ENCODE measurements at places on chromosomes 6 and 20.

- no peak for DNase-seq
These were observed 62.4 kb upstream of the GMDS start for GRCh38 chr6:2307799-2308198.

GRCh38 chr20:51429144-51429482 lies 113.4 kb downstream of the NFATC2 start:
- no peak for DNase-seq

- DNase-seq: no peak
These were observed 7.5 kb downstream of the BPI start for GRCh38 chr20:38311491-38311890.

GRCh38 chr6:3489961-3490624 lies 33.2 kb upstream of the SLC22A23 start:
- no peak for DNase-seq

GRCh38 chr20:15032352-15032622 lies 694.9 kb upstream of the FLRT3 start:
- no peak for DNase-seq

DNA sequence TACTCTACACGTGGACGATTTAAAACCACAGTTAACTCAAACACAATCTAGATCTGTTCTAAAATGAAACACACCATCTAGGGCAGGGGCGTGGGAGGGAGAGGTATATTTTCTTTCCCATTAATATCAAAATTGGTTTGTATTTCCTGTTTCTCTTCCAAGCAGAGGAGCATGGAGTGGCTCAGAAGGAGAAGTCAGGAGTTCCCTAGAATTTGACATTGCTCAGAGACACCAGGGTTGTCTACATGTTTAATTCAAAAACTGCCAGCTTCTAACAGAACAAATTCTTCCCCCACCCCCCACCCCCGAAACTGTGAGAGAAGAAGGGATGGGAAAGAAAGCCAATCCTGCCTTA lies 2.3 kb downstream of the PREX1 start:
- DNase-seq: no peak

GRCh38 chr6:152244998-152245630 lies 392.0 kb downstream of the SYNE1 start:
- DNase-seq: no peak

- no peak for DNase-seq
These were observed 320.2 kb upstream of the JARID2 start for GRCh38 chr6:14925699-14926026.

DNA sequence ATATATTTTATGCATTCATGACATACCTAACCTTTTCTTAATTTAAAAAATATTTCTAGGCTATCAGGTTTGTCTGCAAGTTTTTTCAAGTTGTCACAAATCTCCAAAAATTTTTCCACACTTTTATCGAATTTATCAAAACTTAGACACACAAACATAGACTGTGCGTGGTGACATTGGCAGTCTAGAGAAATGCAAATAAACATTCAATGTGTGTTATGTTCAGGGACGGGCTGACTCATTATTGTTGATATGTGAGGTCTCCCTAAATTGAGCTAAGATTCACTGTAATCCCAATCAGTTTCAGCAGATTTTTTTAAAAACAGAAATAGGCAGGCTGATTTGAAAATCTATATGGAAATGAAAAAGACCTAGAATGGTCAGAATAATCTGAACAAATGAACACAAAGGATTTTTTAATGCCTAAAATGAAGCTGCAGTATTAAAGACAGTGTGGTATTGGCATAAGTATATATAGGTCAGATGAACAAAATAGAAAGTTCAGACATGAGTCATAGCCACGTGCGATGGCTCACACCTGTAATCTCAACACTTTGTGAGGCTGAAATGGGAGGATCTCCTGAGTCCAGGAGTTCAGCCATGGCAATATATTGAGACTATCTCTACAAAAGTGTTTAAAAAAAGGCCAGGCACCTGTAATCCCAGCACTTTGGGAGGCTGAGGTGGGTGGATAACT lies 19.2 kb downstream of the BLTP3A start:
- no peak for DNase-seq

DNA sequence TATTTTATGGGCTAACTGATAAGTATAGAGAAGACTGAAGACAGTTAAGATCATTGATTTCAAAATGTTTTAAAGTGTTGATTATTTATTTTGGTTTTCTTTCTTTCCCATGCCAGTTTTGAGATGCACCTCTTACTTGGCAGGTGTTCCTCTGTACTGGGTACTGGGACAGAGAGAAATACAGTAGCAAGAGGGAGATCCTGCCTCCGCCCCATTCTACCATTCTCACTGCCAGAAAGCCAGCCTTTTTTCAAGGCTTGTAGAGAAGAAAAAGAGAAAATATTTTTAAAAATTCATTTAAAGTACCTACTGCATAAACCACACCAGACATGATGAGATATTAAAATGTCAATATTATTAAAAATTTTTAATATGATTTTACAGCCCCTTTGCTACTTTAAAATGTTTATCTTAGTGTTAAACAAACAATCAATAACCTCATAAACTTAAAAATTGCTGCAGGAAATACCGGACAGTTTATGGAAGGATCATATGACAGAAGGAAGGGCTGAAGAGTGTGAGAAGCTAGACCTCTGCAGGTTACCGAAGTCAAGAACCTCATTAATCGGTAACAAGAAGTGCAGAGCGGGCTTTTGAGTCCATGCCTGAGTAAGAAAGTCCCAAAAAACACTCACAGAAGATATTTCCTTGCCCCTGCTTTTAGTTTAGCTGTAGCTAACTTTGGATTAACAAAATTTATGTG lies 117.8 kb upstream of the ESR1 start:
- DNase-seq: no peak

- DNase-seq: no peak
These were observed 277.3 kb downstream of the CDH4 start for GRCh38 chr20:61529354-61529753.

- DNase-seq: no peak
These were observed 21.6 kb downstream of the DLL1 start for GRCh38 chr6:170269151-170269845.

DNA sequence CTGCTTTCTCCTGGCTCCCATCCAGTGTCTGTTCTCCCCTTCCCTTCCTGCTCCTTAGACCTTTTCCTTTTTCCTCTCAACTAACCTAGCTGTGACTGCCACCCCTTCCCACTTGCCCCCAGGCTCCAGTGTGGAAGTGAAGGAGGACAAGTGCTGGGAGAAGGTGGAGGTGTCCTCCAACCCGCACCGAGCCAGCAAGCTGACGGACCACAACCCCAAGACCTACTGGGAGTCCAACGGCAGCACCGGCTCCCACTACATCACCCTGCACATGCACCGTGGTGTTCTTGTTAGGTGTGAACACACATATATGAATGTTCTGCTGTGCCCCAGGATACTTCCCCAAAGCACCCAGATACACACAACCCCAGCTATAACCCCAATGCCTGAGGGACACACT lies 18.5 kb downstream of the CUL9 start:
- DNase-seq: no peak

DNA sequence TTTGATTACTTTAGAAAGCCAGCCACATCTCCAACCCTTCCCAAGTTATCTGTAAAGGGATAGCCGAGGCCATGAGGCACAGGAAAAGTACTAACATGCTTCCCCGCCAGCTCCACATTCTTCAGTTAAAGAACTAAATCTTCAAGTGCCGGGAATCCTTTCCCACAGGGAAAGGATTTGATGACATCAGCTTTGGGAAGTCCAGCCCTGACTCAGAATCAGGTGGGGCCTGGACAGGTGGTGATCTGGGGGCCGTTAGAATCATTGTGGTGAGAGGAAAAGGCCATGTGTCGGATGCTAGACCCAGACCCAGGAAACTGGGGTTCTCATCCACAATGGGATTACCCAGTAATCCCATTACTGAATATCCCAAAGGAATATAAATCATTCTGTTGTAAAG lies 580.0 kb downstream of the QKI start:
- DNase-seq: no peak

DNA sequence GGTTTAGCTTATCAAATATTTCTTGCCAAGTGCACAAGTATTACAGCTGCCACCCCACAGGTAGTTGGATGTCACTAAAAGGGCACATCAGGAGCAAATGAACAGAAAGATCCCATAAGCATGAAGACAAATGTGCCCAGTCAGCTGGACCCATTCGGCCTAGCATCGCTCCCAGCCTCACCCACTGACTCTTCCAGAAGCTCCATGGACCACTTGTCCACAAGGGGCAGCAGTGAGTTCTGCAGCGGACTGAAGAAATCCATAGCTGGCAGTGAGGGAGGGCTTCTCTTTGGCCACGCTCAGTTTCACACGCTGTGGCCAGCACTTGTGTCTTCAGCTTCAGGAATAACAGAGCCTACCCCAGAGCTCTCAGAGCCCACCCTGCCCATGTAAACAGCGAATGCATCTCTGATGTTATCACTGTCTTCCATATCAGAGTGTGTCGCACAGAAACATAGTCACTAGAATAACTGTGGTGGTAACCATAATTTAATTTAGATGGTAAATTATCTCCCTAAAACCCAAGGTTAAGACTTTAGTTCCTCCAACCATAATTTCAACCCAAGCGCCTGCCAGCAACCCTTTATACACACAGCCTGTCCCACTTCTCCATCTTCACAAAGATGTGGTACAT lies 15.8 kb downstream of the CGA start:
- peak; percentile 13 for DNase-seq

DNA sequence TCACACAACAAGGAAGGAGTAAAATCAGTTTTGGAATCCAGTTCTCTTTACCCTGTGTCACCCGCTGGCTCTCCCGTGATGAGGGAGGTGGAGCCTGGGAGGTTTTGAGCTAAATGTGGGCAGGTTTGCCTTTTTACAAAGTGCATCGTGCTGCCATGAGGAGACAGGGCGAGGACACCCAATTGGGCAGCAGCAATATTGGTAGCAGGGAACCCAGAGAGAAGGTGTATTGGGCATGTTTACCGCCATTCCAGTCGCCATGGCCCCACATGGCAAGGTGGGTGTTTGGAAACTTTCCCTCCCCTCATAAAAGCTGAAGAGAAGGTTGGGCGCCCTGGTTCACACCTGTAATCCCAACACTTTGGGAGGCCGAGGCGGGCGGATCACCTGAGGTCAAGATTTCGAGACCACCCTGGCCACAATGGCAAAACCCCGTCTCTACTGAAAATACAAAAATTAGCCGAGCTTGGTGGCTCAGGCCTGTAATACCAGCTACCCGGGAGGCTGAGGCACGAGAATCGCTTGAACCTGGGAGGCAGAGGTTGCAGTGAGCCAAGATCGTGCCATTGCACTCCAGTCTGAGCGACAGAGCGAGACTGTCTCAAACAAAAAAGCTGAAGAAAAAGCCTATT lies 3.5 kb upstream of the UBE2V1 start:
- DNase-seq: no peak

- DNase-seq: no peak
These were observed 74.2 kb downstream of the IRF4 start for GRCh38 chr6:465531-466348.

- DNase-seq: no peak
These were observed 77.8 kb upstream of the BHLHE23 start for GRCh38 chr20:63084563-63084927.

- DNase-seq: no peak
These were observed 12.1 kb downstream of the MYB start for GRCh38 chr6:135193221-135193620.

DNA sequence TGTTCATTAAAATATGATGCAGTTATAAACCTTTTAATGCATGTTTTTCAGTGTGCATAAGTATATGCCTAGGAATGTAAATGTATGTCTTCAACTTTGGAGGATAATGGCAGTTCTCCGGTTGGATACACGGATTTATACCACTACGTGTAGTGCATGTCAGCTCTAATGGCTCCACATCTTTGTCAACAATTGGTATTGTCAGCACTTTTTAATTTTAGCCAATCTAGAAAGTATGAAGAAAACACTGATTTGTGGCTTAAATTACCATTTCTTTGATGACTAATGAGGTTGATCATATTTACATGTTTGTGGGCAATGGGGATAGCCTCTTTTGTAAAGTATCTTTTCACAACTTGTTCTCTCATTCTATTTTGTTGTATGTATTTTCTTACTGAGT lies 10.9 kb upstream of the RAB32 start:
- no peak for DNase-seq

DNA sequence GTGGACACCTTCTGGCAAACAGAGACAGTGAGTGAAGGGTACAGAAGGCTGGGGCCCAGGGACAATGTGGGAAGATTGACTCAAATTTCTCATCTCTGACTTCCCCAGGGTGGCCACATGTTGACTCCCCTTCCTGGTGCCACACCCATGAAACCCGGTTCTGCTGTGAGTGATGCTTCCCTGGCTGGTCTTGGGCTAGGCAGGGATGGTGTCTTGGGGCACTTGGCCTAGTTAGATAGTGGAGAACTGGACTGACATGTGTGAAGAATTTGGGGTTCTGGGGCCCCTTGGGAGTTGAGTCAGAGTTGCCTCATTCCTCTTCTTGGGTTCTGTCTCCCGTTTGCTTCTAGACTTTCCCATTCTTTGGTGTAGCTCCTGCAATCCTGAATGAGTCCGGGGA lies 34.2 kb downstream of the GSS start:
- DNase-seq: no peak

DNA sequence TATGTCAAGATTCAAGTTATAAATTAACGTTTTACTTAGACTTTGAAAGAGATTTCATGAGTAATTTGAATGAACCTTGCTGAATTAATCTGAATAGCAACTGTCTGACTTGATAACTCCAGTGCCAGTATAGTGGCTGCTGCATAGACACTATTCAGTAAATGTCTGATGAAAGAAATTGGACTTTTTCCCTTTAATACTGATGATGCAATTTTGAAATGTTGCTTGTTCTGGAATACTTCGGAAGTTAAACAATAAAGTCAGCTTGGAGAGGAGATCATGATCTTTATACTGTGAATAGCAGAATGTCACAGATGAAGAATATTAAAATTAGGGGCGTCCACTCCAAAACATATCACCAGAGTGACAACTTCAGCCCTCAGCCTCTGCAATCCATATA lies 3.6 kb upstream of the PGBD1 start:
- DNase-seq: no peak

- DNase-seq: no peak
These were observed 151.7 kb downstream of the UST start for GRCh38 chr6:148898376-148899014.

- DNase-seq: no peak
These were observed 135.3 kb upstream of the NEDD9 start for GRCh38 chr6:11367638-11368199.

DNA sequence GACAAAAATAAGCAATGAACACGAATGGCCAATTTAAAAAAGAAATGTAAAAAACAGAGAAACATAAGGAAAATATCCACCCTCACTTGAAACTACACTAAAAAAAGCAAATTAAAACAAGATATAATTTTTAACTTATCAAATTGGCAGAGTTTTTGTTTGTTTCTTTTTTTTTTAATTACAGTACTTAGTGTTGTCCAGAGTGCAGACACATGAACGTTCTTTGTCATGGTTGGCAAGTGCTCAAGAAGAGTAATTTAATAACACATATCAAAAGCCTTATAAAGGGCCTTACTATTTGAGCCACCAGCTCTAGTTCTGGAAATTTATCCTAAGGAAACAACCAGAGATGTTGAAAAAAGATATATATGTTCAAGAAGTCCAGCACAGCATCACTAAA lies 142.3 kb downstream of the ATXN1 start:
- DNase-seq: no peak

Measured in activated naive CD4-positive, alpha-beta T cell (primary cell).